DMS153 (cell line): ENCODE measurements at places on chromosomes 11 and 22.

- no peak for DNase-seq
Observed at GRCh38 chr11:9861860-9862725, 198.2 kb downstream of the SWAP70 start.

DNA sequence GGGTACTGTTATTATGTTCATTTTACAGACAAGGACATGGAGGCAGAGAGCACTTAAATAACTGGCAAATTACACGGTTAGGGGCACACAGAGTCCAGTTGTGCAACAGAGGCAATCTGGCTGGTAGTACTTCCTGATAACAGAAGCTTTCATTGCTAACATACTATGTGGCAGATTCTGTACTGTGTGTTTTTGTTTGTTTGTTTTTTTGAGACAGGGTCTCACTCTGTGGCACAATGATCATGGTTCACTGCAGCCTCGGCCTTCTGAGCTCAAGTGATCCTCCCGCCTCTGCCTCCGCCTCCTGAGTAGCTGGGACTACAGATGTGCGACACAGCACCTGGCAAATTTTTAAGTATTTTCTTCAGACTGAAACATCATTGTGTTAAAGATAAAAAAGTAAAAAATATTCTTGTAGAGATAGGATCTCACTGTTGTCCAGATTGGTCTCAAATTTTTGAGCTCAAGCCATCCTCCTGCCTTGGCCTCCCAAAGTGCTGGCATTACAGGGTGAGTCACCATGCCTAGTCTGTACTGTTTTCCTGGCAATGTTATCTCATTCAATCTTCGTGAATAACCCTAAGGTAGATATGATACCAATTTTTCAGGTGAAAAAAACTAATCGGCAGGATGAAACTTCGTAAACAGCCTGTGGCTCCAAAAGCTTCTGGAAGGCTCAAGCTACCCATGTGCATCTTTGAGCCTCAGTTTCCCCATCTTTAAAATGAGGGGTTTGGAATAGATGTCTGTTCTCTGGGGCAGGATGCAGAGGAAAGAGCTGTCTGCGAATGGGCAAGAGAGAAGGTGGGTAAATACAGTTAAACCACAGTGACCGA is 921 bp upstream of the NUCB2 start:
- no peak for DNase-seq

DNA sequence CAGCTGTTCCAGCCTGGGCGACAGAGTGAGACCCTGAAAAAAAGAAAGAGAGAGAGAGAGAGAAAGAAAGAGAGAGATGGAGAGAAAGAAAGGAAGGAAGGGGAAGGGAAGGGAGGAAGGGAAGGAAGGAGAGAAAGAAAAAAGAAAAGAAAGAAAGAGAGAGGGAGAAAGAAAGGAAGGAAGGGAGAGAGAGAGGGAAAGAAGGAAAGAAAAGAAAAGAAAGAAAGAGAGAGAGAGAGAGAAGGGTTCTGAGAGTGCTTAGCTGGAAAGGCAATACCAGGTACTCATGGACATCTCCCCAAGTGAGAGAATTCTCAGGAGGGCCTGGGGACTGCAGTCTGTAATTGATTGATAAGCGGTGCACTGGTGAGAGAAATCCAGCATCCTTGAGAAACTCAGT is 12.8 kb upstream of the PRAME start:
- DNase-seq: no peak

DNA sequence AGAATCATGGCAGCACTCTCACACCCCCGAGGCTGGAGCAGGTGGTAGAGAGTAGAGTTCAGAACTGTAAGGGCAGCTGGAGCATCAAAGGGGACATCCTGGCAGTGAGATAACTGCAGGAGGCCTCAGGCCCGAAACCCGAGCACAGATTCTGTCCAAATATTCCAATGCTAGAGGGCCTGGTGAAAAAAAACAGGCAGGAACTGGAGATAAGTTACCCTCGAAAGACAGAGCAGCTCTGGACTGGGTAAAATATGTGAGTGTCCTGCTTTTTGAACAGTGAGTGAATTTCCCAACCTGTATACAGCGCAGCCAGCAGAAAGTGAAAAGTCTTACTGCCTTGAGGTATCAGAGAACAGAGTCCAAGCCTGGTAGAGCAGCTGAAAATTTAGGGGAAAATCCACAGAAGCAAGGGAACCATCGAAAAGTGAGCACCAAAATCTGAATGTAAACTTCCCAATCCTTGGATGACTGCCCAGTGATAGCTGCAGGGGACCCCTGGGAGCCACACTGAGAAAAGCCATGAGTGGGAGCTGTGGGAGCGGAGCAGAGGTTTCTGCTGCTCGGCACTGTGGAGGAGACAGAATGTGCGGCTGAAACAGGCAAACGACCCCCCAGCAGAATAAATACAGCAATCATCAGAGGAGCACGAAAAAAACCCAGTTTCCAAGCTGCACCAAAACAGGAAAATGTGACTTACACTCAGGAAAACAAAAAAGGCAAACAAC is 50.6 kb downstream of the WNT11 start:
- no peak for DNase-seq

- DNase-seq: no peak
Observed at GRCh38 chr11:122977470-122978298, 4.0 kb downstream of the BSX start.

- no peak for DNase-seq
Observed at GRCh38 chr11:77345621-77346020, 44.1 kb upstream of the GDPD4 start.

- DNase-seq: no peak
Observed at GRCh38 chr11:69305885-69306540, 12.1 kb downstream of the MYEOV start.

DNA sequence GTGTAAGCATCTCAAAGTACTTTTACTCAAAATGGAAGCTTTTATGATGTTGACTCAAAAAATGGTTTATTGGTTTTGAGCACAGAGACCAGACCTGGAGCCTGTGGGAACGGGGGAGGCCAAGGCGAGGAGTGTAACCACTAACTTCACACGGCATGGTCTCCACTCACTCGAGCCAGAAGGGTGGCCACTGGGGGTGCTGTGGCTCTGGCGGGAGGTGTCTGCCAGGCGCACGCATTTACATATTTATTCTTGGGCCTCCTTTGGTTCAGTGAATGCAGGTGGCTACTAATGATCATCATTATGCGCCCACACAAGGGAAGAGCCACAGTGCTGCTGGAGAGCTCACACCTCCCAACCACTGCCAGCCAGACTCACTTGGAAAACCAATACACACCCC is 64.6 kb downstream of the FLRT1 start:
- DNase-seq: no peak
